Activated CD4-positive, alpha-beta memory T cell treated with anti-CD3 and anti-CD28 coated beads for 36 hours (primary cell): ENCODE measurements at places on chromosomes 13 and 19.

GRCh38 chr13:46953941-46954340, 57.1 kb upstream of the HTR2A start:
- no peak for DNase-seq

DNA sequence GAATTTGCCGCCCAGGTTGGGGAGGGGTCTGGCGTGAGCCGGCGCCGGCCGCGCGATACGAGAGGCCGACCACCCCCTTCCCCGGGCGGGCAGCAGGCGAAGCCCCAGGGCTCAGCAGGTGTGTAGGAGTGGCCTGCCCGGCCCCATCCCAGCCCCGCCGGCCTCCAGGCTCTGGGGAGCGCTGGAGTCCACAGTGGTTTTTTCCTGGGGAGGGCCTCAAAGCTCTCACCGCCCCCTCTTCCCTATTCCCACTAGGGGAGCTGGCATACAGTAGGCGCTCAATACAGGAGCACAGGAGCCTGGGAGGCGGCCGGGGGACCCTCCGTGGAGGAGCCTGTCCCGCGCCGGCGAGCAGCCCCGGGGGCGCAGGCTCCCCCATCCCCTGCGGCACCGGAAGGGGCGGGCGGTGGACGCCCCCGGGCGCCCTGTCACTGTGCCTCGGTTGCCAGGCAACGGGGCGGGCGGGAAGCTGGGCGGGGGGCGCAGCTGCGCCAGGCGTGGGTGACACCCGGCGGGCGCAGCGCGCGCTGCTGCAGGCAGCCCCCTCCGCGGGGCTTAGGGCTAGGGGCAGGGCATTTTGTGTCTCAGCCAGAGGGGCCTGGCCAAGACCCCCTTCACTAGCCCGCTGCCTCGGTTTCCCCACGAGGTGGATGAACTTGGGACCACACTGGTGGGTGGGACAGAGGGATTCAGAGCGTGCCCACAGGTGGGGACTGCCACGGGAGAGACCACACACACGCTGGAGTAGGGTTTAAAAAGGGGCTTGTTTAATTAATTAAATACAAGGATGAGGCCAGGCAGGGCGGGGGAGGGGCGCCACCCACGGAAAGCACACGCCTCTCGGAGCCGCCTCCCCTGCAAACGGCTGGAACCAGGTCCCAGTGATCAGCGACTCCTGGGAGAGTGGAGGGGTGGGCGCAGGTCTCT, 3.6 kb upstream of the REXO1 start:
- peak; percentile 65 for DNase-seq

GRCh38 chr13:24145240-24145639, 15.3 kb upstream of the SPATA13 start:
- no peak for DNase-seq

DNA sequence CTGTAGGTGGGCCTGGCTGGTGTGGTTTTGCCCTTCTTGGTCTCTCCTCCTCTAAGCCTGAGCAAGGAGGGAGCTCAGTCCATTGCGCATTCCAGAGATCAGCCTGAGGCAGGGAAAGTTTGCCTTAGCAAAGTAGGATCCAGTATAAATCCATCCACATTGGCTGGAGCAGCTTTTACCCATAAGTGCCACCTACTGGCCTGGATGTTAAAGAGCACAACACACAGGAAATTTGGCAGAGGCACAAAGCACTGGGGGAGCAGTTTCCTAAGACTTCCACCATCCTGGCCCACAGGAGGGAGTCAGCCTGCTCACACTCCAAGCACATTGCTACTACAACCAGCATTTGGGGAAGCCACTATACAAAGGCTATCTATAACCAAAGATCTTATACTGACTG, 1124.2 kb downstream of the SLITRK1 start:
- no peak for DNase-seq

DNA sequence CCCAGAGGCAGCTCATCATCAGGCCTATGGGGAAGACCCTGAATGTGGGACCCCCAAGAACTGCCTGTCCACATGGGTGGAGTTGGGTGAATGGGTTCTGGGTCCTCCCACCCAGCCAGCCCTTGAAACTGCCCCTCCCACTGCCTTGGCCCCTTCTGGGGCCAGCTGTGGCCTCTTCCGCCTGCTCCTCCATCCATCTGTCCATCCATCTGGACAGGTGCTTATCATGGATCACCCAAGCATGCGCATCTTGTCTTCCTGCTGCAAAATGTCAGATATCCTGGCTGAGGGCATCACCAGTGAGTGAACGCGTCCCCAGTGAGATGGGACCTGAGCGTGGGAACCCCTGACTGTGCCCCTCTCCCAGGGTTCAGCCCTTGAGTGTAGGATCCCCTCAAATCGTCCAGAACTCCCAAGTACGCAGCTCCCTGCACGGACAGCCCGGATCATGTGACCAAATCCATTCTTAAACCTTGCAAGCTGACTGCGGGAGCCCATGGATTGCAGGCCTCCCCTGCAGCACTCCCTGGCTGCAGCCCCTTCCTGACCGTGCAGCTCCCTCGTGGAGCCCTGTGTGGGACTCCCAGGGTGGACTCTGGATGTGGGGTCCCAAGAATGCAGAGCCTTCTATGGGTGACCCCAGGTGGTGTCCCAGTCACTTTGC, 2.0 kb downstream of the STXBP2 start:
- no peak for DNase-seq

DNA sequence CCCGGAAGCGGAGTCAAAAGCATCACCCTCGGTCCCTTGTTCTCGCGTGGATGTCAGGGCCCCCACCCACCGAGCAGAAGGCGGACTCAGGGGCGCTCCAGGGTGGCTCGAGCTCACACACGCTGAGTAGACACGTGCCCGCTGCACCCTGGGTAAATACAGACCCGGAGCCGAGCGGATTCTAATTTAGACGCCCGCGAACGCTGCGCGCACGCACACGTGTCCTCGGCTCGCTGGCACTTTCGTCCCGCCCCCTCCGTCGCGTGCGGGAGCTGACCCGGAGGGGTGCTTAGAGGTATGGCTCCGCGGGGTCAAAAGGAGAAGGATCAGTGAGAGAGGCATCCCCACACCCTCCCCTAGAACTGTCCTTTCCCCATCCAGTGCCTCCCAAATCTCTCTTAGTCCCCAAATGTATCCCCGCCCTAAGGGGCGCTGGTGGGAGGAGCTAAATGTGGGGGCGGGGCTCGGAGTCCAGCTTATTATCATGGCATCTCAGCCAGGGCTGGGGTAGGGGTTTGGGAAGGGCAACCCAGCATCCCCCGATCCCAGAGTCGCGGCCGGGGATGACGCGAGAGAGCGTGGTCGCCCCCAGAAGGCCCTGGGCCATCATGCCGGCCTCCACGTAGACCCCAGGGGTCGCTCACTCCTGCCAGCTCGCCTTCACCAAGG, 451 bp upstream of the ICAM5 start:
- DNase-seq, result peak; percentile 77
